Stimulated activated CD8-positive, alpha-beta memory T cell treated with anti-CD3 and anti-CD28 coated beads, Interleukin-15, amount 100 ng/mL, for 48 hours (primary cell): ENCODE measurements at places on chromosomes 2 and 18.

DNA sequence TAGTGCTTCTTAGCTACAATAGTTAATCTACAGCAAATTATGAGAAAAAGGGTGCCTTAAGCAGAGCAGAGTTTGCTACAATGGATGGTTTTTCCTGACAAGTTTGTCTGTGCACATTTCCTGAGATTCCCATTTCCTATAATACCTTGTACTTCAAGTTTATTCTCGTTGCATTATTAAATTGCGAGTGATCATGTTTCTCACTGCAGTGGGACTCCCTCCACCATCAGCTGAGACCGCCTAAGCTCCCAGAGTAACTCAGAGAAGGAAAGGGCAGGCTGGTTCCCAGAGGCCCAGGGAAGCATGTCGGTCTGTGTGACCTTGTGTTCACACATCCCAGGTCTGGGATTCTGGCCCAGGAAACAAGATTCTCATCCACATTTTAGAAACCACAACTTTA, 162.1 kb downstream of the ARL4C start:
- no peak for DNase-seq

GRCh38 chr2:112050316-112050715, 4.8 kb upstream of the TMEM87B start:
- DNase-seq, result no peak

- DNase-seq, result no peak
Observed at GRCh38 chr2:108450863-108451262, 1.9 kb downstream of the GCC2 start.

DNA sequence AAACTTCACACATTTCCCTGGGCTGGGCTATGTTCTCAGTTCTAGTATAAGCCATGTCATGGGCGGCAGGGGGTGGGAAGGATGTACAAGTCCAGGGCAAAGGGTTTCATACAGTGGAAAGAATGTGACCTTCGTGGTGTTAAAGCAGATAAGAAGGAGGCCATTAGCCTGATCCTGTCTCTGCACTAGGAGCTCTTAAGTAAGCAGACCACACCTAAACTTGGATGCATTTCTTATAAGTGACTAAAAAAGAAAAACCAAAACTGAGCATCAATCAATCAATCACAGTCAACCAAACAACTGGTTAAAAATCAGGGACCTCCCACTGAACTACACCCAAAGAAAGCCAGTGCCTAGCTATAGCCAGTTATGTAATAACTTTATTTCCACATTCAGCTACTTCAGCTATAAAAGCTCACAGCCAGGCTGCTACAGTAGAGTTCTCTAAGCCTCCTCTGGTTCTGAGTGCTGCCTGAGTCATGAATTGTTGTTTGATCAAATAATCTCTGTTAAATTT, 46.8 kb upstream of the RIOK3 start:
- no peak for DNase-seq

DNA sequence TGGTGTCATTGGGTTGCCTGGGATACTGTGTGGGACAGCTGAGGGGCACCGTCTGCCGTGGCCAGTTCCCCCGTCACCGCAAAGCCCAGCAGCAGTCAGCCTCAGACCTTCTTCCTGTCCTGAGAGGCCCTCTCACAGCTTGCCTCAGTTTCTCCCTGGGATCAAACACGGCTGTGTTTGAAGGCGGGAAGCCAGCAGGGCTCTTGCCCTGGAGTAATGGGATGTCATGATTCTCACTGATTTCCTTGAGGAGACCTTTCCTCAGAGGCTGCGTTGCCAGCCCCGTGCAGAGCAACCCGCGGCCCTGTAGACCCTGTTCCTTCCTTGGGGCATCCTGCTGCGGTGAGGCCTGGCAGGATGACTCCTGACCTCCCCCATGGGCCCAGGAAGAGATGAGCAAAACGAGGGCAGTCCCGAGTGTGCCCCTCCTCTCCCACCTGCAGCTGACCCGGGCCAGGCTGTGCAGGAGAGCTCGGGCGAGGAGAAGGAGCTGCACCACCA, 13.9 kb upstream of the NFATC1 start:
- DNase-seq, result no peak

DNA sequence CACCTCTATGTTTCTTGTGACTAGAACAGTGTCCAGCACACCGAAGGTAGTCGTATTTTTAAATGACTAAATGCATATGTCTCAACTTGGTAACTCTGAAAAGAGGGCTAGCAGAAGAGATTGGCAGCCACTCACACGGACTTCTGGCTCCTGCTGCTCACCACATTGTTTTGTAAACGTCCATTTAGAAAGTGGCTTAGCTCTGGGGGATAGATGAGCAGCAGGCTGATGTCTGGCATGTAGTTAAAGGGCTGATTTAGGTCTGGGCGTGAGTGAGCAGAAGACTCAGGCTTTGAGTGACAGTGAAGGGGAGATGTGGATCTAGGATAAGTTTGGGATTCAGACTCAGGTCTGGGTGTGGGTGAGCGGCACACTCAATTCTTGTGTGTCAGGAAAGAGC, 372.9 kb upstream of the HS6ST1 start:
- DNase-seq, result no peak

DNA sequence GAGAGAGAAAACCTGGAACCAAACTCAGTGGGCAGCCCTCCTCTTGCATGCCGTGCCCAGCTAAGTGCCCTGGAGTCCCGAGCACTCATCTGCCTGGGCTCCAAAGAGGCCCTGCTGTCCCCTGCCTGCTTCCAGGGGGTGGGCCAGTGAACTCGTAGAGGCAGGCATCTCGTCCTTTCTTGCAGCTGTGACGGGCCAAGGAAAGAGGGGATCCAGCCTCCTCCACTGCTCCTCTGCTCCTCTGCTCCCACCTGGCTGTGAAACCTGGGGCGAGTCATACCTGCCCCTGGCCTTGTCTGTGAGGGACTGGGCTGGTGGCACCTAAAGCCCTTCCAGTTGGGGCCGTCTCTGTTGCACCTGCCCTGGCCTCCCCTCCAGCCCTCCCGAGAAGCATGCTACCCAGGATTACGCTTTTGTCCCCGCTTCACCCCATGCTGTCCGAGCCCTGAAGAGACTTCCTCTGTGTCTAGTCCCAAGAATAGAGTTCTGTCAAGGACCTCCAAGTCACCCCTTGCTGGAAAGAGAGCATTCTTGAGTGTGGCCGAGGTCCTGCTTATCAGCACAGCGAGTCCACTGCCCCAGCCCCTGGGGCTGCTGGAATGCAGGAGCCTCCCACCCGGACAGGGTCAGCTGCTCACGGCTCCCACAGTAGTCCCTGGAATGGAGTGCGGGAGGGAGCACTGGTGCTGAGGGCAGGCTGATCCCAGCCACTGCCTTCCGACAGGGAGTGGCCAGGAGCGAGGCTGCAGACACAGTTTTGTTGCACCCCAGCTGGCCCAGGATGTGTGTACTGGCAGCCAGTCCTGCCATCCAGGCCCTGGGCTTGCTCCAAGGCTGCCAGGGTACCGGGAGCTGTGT, 14.3 kb downstream of the KCNK3 start:
- no peak for DNase-seq

DNA sequence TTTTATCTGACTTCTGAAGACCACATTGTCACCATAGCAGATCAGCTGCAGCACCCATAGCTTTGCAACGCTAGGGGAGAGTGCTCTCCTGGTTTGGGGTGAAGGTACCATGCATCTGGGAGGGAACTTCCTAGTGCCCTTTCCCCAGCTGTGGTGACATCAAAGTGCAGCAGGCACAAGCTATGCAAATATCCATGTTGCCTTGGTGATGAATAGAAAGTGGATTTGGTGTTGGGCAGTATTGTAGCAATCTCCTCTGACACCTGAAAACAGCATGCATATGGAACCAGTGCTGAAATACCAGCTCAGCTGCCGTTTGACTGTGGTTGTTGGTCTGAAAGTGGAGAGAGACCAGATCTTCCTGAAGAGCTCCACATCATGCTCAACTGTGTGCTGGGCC, 37.1 kb downstream of the BCL2L11 start:
- DNase-seq, result no peak

- DNase-seq, result no peak
Observed at GRCh38 chr2:169746240-169746639, 12.6 kb downstream of the KLHL23 start.

- no peak for DNase-seq
Observed at GRCh38 chr2:222100704-222101699, 197.8 kb downstream of the PAX3 start.

GRCh38 chr2:175468431-175469098, 287.1 kb upstream of the ATP5MC3 start:
- DNase-seq, result no peak

GRCh38 chr2:236583621-236584203, 14.1 kb downstream of the ACKR3 start:
- DNase-seq, result no peak

GRCh38 chr18:75133721-75134610, 75.0 kb downstream of the PTGR3 start:
- no peak for DNase-seq

DNA sequence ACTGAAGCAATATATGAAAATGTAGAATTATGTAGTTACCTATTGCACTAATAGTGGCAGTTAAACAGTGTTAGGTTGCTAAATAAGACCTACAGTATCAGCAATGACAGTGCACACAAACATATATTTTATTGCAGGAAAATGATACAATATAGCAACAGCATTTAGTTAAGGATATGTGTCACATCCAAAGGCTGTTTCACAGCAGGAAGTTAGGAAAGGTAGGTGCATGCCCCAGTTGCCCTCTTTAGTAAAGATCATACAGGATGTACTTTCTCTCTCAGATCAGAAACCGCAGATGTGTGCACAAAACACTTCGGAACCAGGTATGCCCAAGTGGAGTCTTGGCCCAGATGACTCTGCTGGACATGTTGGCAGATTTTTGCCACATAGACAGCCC, 444.1 kb downstream of the XIRP2 start:
- DNase-seq, result no peak

- no peak for DNase-seq
Observed at GRCh38 chr2:198143793-198144192, 339.4 kb downstream of the PLCL1 start.

DNA sequence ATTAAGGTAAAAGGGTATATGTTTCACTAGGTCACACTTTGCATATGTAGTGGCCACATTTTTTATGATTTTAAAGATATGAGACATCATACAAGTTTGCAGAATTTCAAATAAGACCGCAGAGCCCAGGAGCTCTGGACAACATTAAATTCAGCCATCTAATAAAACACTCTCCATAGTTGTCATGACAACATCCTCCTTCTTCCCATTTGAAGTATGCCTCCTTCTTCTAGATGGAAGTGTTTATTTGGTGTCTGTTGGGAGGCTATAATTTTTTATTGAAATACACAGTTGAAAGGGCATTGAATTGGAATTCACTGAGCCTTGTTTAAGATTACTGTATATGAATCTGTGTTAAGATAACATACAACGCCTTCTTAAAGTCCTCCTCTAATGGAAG, 467.3 kb downstream of the CMPK2 start:
- DNase-seq, result no peak

- no peak for DNase-seq
Observed at GRCh38 chr2:134900151-134900550, 18.5 kb upstream of the CCNT2 start.

- no peak for DNase-seq
Observed at GRCh38 chr2:134988994-134989605, 58.1 kb downstream of the MAP3K19 start.
